ENCODE measurements at places on chromosomes 3 and 15.

DNA sequence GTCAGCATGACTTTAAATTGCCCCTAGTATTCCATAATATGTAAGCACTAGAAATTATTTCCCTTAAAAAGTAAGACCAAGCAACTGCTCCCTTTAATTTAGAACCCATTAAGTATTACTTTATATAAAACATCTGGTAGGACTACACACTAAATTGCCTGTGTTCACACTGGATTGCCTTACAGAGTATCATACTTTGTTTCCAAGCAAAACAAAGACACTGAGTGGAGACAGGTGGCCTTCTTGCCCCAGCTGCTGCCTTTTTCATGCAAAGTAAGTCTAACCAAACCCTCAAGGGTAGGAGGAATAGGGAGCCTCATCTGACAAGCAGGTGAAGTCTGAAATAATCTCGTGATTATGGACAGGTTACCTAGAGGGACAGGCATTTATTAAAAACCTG, 87.3 kb downstream of the PEX5L start:
- DNase-seq: peak; percentile 80

- no peak for DNase-seq
These were observed 21.3 kb upstream of the CCR4 start for GRCh38 chr3:32930161-32930560.

DNA sequence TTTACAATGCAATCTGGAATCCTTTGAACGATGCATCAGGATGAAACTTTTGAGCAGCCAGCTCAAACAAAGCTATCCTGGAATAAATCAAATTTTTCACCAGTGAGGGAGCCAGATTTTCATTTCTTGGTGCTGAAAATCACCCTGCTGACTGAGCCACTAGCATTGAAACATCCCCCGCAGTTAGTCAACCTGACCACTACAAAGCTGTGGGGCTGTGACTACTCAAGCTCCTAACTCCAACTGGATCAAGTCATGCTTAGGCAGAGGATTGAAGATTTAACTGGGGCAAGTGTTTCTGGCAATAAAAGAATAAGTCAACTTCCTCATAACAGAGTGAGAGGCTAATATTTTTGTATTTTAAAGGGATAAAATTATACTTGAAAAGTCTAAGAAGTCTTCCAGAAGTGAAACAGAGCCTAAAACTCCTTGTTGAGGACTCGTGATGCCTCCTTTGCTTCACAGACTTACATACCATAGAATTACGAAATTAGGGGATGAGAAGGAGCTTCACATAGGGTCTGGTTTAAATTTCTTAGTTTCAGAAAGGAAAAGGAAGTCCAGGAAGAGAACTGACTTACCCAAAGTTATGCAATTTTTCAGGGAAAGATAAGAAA, 177.8 kb downstream of the SERPINI1 start:
- no peak for DNase-seq

GRCh38 chr3:64805978-64806377, 118.2 kb upstream of the ADAMTS9 start:
- DNase-seq: no peak

GRCh38 chr3:10310578-10310977, 10.3 kb downstream of the SEC13 start:
- DNase-seq: no peak

DNA sequence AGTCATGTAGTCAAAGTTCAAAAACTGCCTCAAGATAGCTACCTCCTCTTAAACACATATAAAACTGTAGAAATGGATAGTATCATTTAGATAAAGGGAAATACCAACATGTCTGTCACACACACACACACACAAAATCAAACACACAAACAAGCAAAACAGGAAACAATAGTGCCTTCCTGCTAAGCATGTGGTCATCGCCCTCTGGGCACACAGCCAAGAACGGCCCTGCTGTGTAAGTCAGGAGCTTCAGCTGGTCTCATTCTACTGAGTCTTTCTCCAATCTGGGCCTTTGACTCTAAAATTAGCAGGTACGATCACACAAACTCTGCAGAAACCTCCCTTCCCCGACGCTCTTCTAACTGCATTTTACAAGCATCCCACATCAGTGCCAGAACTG, 272.2 kb upstream of the CHRNA7 start:
- DNase-seq: no peak

GRCh38 chr3:134659391-134660045, 8.7 kb upstream of the KY start:
- DNase-seq: no peak

GRCh38 chr15:80405970-80406369, 1.8 kb downstream of the ARNT2 start:
- DNase-seq: no peak

- no peak for DNase-seq
These were observed 164.1 kb upstream of the SLC2A2 start for GRCh38 chr3:171190668-171191067.

GRCh38 chr15:76983590-76984375, 11.1 kb upstream of the PSTPIP1 start:
- no peak for DNase-seq

- no peak for DNase-seq
These were observed 6.3 kb upstream of the CCR4 start for GRCh38 chr3:32945136-32945535.

DNA sequence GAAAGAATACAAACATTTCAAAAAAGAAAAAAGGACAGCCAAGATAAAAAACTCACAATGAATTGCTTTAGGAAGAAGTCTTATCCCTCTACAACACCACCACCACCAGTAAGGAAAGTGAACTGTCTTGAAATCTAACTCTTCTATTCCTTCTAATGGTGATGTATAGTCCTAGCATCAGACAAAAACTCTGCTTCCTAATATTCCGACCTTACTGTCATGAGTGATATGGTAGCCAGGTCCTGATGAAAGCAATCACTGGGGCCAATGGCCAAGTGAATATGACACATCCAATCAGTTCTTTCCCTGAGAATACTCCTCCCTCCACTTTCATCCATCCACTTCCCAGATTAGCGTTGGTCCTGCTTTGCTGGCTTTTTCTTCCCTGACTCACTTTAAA, 14.8 kb downstream of the GK5 start:
- no peak for DNase-seq

DNA sequence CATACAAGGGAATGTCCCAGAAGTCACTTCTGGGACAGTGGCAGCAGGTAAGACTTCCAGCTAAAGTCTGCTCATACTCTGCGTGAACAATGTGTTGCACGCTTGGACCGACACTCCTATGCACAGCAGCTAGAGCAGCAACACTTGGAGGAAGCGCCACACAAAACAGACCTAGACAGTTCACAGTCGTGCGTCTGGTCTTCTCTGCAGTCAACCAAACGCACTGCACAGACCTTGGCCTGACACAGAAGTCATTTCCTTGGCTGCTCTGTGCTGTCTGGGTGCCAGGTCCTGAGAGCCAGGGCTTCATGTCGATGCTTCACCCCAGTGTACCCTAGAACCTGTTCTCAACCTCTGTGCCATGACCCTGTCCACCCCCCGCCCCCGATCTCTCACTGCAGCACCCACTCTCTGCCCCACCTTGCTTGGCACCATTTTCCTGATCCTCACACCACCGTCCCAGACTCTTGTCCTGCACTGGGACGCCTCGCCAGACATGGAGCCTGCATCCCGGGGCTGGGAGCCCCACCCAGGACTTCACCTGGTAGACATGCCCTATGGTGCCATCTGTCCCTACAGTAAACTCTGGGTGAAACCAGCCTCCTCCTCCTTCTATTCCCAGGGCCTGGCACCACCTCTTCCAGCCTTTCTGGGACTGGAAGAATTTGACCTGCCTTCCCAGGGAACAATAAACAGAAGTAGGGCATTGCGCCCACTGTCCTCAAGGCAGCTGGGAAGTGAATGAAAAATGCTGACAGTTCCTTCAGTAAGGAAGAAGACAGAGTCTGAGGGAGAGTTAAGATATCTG, 3.1 kb downstream of the ATP10A start:
- no peak for DNase-seq

Measured in NCI-H1436 treated with DMSO at 0.1 percent for 48 hours (cell line).